NCI-H1105 (cell line): ENCODE measurements at places on chromosomes 5 and 9.

- DNase-seq, result no peak
These were observed 164.9 kb downstream of the CD180 start for GRCh38 chr5:67031692-67032091.

DNA sequence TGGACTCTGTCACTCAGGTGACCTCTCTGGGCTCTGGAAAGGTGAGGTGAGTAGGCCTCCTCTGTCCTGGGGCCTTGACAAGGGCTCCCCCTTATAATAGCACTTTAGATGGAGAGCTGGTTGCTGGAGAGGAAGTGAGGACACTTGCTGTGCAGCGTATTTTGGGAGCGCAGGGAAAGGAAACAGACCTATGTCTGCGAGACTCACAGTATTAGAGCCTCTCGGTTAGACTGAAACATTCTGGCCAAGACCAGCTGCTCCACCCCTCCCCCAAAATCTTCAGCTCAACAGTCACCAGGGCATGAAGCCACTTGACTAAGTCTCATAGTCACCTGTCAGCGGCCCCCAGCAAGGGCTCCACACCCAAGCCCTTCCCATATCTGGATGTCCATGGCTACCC, 213.6 kb downstream of the AGTPBP1 start:
- no peak for DNase-seq

DNA sequence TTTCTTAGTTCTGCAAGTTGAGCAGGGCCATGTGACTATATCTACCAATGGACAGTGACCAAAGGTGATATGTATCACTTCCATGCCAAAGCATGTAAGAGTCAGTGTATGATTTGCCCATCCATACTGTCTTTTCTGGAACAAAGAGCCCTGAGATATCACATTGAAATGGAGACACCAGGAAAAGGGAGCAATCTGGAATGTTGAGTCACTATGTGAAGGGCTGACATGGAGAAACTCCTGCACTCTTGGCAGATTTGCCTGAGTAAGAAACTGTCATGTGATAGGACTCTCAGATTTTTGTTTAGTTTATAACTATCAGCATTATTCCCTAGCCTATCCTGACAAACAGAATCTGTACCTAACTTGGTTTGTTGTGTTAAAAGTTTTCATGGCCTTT, 29.8 kb upstream of the TMEM161B start:
- DNase-seq, result no peak

- no peak for DNase-seq
These were observed 7.1 kb upstream of the IFNA2 start for GRCh38 chr9:21392270-21392669.

GRCh38 chr5:84688566-84688965, 303.9 kb upstream of the EDIL3 start:
- DNase-seq, result no peak

- no peak for DNase-seq
These were observed 29.9 kb downstream of the TNFSF15 start for GRCh38 chr9:114775981-114776380.

DNA sequence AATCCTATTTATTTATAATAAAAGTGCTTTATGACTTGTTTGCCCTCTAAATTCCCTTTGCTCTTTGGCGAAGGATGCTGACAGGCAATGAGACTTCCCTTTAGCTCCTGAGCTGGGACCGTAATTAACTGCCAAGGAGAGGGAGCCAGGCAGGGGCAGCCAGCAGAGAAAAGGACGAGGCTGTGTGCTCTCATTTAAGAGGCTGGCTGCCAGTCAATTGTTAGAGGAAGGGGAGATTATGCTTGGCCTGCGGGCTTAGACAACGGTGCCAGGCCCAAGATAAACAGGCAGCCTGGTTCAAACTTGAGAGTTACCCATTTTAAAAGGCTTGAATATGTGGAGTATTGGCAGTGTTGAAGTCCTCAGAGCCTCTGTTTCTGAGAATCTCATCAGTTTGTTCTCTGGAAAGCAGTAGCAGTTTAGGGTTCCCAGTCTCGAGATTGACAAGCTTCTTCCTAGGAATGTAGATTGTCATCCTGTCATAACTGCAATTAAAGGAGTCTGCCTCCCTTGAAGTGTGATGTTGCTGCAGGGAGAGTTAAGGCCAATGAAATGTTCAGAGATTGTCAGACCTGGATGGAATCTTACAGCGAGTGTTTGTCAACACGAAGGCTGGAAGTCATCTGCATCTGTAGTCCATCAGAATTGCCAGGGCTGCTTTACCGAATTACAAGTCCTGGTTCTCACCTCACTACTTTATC, 113.2 kb downstream of the JAKMIP2 start:
- DNase-seq, result peak; percentile 4

DNA sequence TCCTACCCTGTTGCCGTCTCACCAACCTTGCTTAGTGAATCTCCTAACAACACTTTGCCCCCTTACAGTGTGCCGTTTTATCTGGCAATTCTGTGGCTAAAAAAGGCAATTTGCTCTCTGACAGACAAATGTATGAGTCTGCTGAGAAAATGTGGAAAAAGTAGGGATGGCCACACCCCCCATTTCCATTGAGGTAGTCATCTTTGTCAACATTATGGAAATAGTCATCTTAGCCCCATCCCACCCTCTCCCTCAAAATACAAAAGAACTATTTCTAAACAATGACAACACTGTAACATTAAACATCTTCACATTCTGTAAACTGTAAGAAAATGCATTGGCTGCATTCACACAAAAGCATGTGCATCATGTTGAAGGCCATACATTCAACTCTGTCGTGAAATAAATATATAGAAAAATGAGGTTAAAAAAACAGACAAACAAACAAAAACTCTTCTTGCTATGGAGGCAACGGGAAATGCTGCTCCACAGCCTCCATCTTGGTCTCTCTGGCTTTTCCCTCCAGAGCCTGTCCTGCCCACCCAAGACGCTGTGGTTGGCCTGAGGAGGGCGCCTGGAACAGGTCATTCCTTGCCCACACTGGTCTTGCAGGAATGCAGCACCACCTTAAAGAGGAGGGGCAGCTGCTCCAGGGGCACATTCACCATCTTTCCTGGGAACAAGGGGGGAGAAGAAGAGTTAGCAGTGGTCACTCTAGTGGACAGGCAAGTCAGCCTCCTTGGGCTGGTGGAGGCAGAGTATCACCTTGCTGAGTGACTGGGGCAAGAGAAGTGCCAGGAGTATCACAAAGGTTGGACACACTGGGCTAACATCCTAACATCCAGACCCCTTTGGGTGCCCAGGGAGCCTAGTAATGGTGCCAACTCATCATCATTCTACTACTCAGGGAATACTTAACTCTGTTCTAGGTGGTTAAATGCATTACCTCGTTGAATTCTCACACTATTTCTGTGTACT, 15.2 kb upstream of the NR5A1 start:
- no peak for DNase-seq

- DNase-seq, result no peak
These were observed 61.4 kb upstream of the CKMT2 start for GRCh38 chr5:81171769-81172168.

DNA sequence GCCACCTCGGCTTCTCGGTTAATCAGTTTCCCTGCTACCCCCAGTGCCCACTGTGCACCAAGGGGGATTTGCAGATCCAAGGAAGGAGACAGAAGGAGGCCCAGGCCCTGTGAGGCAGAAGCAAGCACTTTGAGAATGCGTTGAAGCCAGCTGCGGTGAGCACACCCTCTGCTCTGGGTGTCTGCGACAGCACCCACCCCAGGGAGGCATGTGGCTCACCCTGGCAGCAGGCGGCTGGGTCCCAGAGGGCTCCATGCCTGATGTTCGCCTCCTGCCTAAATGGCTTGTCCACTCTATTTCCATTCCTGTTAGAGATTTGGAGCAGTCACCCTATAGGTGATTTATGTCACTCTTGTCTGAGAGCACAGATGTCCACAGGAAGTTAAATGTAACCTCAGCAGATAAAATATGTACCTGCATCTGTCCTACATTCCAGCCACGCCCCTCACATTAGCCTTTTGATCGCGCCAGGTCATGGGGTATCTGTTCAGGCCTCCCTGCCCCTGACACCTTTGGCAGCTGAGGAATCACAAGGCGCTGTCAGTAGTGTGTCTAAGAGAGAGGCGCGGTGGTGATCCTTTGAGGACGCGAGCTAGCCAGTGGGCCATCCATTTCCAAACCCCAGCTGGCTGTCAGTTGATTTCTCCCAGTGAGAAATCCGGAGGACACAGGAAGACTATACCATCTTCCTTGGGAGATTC, 28.1 kb downstream of the PTGES2 start:
- no peak for DNase-seq

DNA sequence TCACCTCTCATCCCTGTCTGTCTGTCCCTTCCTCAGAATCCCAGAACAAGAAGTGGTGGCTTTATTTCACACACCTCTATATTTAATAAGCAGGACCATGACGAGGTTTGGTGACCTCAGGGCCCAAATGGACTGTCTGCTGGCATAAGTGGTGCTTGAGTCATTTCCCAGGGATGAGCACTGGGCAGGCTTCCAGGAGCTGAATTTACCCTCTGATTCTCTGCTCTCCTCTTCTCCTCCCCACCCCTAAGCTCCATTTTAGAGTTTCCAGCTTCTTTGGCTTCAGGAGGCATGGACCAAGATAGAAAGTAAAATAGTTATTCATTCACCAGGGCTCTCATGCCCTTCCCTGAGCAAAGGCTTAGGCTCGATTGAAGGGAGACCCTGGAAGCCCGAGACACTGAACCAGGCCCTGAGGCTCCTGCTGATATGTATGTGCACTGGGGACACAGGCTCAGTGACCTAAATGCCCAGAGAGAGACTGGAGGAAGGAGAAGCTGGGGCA, 69.1 kb downstream of the PPARGC1B start:
- DNase-seq, result no peak

GRCh38 chr9:117916291-117916690, 212.1 kb downstream of the TLR4 start:
- DNase-seq, result no peak
